Naive thymus-derived CD4-positive, alpha-beta T cell (primary cell): ENCODE measurements at places on chromosomes 5 and 9. TPM values are rescaled to one million over a fixed set of nuclear protein-coding genes. Genes with fewer than 3 reads are reported as not detected.

COL27A1 gene
- total RNA-seq = 1.9 TPM

MCC gene
- 2.2 TPM for total RNA-seq

PRELID1 gene
- total RNA-seq = 49.0 TPM

NR2F1 gene
- total RNA-seq = not detected in 2 replicates

DNA sequence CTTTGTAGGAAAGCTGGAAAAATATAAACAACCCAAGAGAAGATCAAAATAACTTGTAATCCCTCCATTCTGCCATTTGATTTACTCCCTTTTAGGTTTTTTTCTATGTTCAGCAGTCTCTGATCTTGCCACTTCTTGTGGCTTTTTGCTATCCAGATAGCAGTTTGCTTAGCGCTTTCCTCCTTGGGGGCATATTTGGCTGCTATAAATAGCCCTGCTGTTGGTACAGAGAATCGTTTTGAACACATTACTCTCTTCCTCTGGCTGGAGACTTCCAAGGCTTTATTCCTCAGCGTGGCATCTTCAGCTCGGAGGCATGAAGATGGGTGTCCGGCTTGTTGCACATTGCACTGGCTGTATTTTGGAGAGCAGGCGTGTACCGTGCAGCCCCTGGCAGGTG, 38.6 kb downstream of the HMCN2 start:
- H3K36me3 ChIP-seq = no peaks in the 10 kb centered on the region
- no peak overlapping the region for H3K27ac ChIP-seq
- no peak overlapping the region for H3K4me3 ChIP-seq

DNA sequence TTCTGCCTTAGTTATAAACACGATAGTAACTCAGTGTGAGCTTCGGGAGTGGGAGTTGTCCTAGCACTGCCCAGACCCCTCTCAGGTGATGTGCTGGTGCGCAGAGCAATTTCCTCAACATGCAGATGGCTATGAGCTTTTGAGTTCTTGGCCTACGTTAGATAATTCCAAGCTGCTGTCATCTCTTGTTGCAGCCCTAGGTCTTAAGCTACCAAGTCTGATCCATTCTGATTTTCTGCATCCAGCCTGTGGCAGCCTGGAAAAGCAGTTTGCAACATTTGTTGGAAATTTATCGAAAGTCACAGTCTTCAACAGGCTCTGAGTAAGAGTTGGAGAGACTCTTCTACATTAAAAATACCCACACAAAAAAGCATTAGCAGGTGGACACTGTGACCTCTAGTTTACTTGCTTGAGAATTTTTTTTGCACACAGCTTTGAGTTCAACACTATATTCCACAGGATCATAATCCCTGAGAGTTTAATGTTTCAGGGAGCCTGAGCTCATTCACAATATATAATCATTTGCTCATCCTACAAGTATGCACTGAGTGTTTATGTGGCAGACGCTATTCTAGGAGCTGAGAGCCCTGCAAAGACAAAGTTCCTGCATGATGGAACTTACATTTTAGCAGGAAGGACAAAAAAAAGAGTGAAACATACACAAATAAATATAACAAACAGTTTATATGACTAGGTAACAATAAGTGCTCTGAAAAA, 91.6 kb downstream of the UBE2QL1 start:
- H3K4me1 ChIP-seq = no peaks in the 10 kb centered on the region
- no peaks in the 10 kb centered on the region for H3K36me3 ChIP-seq
- no peak overlapping the region for H3K27ac ChIP-seq
- no peak overlapping the region for H3K4me3 ChIP-seq
- no peak for DNase-seq

GRCh38 chr5:172659909-172660628, 19.0 kb downstream of the NEURL1B start:
- no peaks in the 10 kb centered on the region for H3K36me3 ChIP-seq
- DNase-seq = no peak
- H3K27ac ChIP-seq = no peak overlapping the region

DNA sequence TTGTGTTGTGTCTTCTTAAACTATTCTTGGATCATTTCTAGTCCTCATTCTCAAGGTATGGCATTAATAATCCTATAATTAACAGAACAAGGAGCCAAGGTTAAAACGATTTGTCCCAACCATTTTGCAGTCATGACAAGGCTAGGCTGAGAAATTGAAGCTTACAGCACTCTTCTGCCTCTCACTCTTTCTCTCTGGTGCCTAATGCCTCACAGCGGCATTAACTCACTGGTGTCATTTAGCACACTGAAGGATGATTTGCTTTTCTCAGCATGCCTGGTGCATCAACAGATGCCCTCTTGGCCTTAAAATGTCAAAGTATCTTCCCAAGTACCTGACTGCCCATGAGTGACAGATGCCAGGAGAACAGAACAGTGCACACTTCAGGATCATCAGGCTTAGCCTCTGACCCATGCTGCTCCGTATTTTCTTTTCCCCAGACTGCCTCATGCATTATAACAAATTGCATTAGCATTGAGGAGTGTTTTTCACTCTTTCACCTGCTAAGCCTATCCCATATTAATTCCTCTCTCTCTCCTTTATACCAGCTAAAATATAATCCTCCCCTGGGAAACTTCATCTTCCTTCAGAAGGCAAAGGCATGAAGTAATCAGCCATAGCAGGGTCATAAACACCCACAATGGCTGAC, 61.1 kb upstream of the SV2C start:
- no peak overlapping the region for H3K27ac ChIP-seq
- H3K4me1 ChIP-seq = no peaks in the 10 kb centered on the region
- H3K27me3 ChIP-seq = no peaks in the 10 kb centered on the region
- H3K36me3 ChIP-seq = no peaks in the 10 kb centered on the region

DNA sequence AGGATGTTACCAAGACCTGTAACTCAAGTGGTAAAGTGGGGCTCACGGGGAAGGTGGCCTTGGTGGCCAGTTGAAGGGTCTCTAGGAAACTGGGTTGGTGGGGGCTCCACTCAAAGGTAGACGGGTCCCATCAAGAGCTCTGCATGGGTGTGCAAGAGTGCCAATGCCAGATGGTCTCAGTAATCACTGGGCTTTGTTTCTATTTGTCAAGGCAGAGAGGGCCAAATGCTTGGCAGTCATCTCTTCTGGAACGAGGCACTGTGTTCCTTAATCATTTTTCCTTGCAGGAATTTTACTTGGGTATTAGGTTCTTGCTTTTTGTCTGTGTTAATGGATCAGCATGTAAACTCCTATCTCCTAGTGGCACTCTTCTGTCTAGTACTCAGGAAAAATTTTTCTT, 220.8 kb downstream of the DIRAS2 start:
- no peaks in the 10 kb centered on the region for H3K4me1 ChIP-seq
- no peak overlapping the region for H3K4me3 ChIP-seq
- no peak overlapping the region for H3K27ac ChIP-seq
- no peak for DNase-seq
- H3K27me3 ChIP-seq = no peaks in the 10 kb centered on the region

DNA sequence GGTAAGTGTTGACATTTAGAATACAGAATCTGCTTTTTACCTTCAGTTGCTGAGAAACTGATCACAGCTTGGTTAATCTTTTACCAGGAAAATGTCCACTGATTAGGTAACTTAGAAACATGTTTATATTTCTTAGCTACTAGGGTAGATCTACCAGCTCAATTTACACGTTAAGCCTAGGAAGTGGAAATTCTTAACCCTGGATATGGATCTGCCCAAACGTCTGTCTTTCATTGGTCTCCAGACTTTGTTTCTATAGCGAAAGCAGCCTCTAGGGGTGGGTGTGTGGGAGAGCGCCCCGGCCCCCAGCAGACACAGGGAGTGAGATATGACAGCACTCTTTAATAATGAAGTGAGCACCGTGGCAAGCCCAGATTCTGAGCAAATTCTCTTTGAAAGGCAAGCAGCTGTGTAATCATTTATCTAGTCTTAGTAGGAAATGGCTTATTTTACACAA, 141.6 kb upstream of the ZNF608 start:
- no peaks in the 10 kb centered on the region for H3K4me1 ChIP-seq
- no peak overlapping the region for H3K27ac ChIP-seq
- no peak overlapping the region for H3K4me3 ChIP-seq
- H3K27me3 ChIP-seq = no peaks in the 10 kb centered on the region
- DNase-seq = no peak
